ENCODE measurements at places on chromosomes 4 and X.

DNA sequence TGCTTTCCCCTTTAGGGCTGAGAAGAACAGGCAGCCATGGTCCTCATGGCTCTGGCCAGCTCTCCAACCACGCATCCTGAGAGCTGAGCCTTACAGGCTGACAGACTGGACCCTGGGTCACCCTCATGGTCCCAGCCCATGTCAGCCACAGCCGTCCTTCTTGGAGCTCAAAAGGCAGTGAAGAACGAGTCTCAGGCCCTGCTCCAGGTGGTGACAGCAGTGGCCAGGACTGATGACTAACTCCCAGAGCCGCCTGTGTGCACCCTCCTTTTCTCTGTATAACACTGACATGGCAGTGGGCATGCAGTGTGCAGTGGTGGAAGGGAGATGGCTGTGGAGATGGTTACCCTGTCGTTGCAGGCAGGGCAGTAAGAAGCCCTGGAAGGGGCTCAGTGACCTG is 10.3 kb upstream of the DUSP9 start:
- no peak for DNase-seq

DNA sequence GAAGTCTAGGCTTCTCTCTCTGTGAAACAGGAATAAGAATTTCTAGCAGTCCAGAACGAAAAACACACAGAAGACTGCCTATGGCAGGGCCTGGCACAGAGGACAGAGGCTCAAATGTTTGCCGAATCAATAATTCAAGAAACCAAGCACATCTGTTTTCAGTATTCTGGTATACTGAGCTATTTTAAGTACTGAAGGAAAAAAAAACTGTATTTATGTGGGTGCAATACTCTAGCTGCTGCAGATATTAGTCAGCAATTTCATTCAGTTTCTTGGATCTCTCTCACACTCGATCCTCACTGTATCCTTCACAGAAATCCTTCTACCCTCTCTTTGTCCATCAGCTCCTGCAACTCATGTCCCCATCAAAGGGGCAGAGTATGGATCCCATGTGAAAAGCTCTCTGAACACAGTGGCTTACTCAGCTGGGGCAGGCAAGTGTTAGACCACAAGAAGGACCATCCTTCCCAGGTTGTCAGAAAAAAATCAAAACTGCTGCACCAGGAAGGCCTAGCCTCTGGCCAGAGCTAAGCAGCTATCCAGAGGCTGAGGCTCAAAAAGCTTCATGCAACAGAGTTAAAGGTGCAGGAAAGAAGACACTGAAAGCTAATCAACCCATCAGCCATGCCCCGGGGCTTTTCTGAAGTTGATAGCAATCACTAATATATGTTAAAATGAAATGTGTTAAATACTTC is 9.1 kb upstream of the USO1 start:
- peak; percentile 73 for DNase-seq

GRCh38 chr4:42588909-42589308 is 68.0 kb downstream of the ATP8A1 start:
- no peak for DNase-seq

DNA sequence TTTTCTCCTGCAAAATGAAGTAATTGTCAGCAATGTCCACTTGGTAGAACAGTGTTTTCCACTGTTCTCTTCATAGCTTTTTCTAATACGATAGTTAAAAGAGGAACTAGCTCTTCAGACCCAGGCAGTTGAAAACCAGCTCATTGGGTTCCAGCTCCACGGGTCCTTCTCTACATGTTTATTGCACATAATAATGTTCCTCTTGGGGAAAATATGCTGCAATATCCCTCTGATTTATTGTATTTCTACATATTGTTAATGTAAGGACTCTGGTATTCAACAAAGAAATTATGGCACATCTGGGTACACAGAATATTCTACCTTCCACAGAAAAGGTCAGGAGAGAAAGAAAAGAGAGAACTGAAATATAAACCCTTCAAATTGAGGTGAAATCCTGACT is 473.4 kb downstream of the TRIML1 start:
- DNase-seq = no peak

DNA sequence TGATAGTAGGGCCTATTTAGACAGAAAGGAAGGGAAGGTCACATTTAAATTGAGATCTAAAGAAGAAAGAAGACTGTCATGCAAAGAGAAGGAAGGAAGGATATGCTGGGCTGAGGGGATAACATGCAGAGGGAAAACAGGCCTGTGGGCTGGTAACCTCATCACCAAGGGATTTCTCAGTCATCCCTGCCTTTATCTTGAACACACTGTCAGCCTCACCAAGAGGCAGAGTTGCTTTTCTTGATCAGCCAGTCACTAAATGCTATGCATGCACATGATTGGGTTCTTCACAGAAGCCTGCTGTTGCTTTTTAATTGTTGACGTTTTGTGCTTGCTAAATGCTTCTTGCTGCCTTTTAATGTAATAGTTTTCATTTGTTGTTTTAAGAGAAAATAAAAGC is 113.0 kb downstream of the ARHGAP24 start:
- DNase-seq = no peak

GRCh38 chrX:109775386-109775785 is 42.3 kb upstream of the ACSL4 start:
- DNase-seq = no peak

DNA sequence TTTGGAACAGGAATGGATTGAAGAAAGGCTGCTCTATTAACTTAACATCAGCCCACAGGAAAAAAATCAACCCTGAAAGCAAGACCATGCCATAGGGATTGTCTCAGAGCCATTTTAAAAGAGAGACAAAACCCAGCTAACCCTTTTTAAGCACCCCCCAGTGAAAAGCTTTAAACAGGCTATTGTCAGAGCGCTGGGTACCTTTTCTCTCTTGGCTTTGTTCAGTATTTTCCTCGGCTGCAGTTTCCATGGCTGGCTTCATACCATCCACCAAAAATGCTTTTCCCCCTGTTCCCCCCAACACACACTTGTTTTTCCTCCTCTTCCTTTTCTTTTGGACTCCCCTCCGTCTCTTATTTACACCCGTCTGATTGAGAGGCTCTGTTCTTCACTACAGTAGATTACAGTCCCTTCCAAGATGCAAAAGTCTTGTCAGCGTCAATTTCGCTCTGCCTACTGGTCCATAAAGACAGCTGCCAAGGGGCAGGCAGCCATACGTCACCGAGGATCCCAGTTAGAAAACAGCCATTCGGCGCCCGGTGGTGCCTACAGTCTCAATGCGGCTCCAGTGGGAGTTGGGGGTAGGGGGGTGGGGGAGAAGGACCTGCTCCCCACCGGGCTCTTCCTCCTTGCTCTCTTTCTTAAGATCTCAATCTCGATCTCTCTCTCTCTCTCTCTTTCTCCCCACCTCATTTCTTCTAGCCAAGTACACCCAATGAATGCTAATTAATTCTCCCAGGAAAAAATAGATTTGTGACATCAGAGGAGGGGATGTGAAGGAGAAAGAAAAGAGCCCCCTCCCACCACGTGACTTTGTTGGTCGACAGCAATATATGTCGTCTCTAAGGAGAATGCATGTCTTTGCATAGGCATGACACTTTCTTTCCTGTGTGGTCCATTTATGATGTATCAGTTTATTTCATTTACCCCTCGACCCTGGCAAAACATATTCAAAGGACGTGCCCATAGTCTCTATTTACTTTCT is at the start of gene GPM6B:
TSS of gene GPM6B (minus strand) at position 451 of the 985 bp plus-strand sequence. CDS start at position 262, 189 bp downstream.
- no peak for DNase-seq

GRCh38 chr4:146132445-146132844 is 43.1 kb upstream of the LSM6 start:
- no peak for DNase-seq

DNA sequence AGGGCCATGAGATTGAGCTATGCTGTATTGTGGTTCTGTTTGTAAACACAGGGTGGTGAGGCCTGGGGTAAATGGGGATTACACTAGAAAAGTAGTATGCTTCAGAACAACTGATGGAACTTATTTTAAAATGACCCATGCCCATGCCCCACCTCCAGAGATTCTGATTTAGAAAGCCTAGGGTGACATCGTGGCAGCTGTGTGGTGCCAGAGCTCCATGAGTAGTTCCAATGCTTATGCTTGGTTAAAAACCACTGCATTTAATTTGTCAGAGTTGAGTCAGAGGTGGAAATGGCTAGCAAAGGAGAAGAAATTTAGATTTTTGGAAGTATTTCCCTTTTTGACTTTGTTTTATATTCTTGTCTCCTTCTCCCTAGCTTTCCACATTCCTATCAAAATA is 63.4 kb upstream of the PDE5A start:
- DNase-seq = peak; percentile 43

- no peak for DNase-seq
Measured at GRCh38 chr4:13294961-13295605, 189.1 kb downstream of the RAB28 start.

DNA sequence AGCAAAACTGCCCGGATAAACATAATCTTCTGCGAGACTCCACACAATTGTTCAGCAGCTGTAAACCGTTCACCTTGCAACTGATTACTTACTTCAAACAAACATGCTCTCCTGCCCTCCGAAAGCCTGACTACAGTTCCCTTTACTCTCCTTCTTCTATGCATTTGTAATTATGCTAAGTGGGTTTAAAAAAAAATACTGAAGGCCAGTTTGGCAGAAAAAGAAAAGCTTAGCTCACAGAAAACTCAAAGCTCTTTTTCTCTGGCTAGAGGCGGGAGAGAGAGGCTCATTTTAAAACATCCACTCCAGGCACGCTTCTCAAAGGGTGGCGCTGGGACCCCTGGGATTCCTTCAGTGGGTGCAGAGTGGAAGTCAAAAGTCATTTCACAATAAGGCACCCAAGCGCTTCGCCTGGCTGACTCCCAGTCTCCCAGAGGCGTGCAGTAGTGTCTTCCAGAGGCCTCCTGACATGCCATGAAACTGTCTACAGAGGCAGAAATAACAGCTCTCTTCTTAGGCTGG is 1.9 kb downstream of the DHRSX start:
- peak; percentile 5 for DNase-seq

DNA sequence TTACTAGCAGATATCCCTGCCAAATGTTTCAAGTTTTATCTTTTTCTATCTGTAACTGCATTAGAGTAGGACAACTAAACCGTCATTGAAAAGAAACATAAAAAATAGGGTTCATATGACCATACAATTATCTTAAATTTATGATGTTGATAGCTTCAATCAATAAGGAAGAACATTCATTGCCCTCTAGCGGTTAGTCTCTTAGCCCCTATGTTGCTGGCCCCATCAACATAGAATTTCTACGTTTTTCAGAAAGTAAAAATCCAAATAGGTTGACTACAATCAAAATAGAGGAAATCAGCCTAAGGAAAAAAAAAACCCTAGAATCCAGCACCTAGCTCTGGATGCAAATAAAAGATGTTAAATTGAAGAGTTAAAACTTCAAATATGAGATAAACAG is 225.1 kb upstream of the ITM2A start:
- DNase-seq = no peak

GRCh38 chrX:132622130-132622529 is 133.3 kb upstream of the MBNL3 start:
- DNase-seq = peak; percentile 42

DNA sequence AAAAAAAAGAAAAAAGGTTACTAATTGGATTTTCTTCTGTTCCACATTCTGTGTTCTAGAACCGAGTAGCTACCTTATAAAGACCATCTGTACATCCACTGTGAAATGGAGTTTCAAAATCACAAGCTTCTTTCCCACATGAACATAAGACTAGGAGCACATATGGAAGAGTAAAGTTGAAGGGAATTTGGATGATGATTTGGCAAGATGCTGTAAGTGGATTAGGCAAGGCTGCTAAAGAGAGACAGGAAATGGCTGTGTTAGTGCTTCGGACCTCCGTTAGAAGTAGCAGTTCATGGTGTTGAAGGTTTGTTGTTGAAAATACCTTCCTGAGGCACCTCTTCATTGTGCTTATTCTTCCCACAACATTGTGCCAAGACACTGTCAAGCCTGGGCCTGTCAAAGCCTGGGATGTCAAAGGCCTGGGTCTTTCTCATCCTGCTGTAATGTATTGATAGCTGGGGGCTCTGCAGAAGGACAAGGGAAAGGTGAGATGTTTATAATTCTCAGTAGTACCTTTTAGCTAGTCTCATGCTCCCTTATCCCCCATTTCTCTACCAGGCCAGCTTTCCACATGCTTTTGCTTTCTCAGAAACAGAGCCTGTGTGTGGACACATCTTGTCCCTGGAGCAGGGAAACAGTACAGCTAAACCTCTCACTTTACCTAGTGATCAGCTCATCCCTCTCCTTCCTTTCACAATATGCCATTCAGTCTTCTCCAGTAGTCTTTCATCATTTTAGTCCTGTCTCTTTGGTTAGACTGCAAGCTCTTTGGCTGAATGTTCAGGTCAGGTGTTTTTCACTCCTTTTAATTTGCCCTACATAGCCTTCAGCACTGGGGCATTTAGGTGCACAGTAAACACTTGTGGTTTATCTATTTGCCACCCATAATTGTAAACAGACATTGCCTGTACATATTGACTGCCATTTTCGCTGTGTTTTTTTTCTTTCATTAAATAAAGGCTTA is 37.9 kb upstream of the CYP2U1 start:
- DNase-seq = peak; percentile 23

- no peak for DNase-seq
Measured at GRCh38 chrX:115183980-115184379, 5.2 kb upstream of the RBMXL3 start.

DNA sequence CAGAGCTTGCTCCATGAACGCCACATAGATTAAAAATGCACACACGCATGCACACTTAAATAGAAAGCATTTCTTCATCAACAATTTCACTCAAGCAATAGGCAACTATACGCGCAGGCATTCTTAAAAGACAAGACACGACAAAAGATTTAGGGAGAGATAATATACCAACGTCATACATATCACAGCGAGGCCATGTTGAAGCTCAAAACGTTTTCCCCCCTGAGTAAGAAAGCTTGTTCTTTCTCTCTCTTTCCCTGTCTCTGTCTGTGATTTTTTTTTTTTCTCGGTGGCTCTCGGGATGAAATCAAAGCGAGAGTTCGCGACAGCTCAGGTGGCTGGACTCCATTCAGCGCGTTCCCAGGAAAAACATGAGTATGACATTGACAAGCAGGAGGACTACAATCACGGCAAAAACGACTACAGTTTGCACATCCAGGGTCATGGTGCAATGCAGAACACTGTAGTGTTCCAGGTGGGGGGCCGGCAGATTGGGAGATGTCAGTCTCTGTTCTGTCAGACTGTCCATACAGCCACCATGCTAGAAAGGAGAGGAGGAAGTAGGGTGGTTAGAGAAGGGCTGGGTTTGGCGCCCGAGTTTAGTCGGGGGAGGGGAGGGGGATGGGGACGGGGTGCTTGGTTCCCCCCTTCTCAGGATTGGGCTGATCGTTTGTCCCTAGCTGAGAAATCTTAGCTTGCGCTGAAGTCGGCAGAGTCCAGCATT is 30.7 kb downstream of the ARHGEF9 start:
- peak; percentile 3 for DNase-seq

DNA sequence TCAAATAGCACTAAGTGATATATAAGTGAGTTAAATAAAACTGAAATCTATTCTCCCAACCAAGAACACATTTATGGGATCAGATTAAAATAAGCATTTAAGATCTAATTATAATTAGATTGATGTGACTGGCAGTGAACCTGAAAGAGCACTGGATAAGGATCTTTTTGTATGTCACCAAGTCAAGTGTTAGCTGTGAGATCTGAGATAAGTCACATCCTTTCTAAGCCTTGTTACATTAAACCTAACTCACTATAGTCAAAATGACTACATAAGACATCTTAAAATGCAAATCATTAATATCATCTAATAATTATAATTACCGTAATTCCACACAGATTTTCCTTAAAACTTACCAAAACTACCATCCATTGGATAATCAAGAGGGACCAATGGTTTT is 1.6 kb downstream of the CCNA2 start:
- no peak for DNase-seq

GRCh38 chr4:149277705-149278104 is 537.9 kb downstream of the IQCM start:
- DNase-seq = no peak

- no peak for DNase-seq
Measured at GRCh38 chrX:19885732-19886131, 1.7 kb downstream of the SH3KBP1 start.

- DNase-seq = no peak
Measured at GRCh38 chr4:137032222-137032621, 500.1 kb downstream of the PCDH18 start.
